Anterior cingulate cortex (tissue), 58 donors: ENCODE measurements at places on chromosomes 2 and 18.

- DNase-seq = no peak
Measured at GRCh38 chr2:218438596-218438995, 19.7 kb downstream of the VIL1 start.

GRCh38 chr2:153059338-153060052 lies 341.1 kb downstream of the ARL6IP6 start:
- no peak for DNase-seq

DNA sequence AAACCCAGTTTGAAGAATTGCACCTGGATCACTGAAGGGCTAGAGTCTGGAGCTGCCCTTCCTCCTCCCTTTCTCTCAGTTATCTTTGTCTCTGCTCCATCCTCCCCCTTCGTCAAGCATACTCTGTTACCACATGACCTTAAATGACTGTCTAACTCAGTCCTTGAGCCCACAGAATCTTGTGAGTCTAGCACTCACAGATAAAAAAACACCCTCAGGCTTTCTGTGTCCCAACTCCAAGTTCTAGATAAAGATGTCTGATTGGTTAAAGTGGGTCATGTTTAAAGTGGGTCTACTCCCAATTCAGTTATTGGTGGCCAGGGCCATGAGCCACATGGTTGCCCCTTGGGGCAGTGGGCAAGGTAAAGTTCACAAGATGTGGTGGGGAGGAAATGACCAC lies 53.5 kb upstream of the CYP1B1 start:
- DNase-seq = no peak

DNA sequence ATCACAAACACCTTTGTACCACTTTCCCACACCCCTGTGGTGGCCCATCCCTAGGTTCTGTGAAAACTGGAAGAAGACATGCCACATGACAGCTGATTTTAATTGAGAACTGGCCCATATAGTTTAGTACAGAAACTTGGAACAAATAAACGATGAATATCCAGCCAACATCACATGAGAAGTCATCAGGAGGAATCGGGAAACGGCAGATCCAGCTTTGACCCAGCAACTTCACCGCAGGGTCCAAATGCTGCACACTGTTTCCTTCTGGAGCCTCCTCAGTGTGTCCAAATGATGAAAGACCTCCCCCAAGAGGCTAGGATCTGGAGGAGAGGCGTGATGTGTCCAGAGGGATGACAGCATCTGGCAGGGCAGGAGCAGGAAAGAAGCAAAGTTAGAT lies 75.5 kb downstream of the COPS8 start:
- no peak for DNase-seq

DNA sequence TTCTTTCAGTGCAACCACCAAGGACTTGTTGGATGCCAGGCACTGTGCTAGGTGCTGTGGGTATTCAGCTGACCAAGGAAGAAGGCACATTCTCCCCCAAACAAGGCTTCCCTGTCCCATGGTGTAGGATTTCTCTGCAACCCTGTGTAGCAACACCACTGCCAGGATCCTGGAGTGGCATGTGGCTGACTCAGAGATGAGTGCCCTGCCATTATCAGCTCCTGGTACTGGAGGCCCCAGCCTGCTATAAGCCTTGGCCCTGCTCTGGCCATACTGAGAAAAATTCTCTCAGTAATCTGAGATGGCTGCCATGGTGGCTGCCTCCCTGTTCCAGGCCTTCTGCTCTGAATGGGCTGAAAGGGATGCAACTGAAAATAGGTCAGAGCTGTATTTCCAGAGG lies 4.3 kb downstream of the SMYD5 start:
- DNase-seq = no peak

GRCh38 chr2:85355521-85355920 lies 952 bp downstream of the ELMOD3 start:
- DNase-seq = no peak

DNA sequence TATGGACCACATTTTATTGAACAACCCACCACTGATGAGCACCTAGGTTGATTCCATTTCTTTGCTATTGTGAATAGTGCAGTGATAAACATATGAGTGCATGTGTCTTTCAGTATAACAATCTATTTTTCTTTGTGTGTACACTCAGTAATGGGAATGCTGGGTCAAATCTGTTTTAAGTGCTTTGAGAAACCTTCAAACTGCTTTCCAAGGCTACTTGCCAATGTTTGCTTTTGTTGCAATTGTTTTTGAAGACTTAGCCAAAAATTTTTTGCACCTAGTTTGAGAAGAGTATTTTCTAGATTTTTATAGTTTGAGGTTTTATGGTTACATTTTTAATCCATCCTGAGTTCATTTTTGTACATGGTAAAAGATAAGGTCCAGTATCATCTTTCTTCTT lies 587.4 kb upstream of the SETBP1 start:
- no peak for DNase-seq

GRCh38 chr2:38095079-38095995 lies 19.4 kb upstream of the CYP1B1 start:
- no peak for DNase-seq

DNA sequence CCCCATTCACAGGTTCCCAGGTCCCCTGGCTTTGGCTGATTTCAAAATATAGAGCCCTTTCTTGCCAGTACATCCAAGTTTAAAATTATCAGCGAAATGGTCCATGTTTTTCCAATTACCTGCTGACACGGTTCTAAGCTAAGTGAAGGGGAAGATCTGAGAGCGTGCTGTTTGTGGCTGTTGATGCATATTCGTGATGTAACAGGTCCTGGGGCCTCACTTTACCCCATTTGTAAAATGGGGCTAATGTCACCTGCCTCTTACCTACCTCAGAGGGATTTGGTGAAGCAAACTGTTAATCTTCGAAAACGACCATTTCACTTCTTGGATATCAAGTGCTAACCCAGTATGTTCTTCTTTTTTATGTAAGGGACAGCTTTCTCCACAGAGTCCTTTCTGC lies 33.0 kb downstream of the SLC1A4 start:
- DNase-seq = no peak

DNA sequence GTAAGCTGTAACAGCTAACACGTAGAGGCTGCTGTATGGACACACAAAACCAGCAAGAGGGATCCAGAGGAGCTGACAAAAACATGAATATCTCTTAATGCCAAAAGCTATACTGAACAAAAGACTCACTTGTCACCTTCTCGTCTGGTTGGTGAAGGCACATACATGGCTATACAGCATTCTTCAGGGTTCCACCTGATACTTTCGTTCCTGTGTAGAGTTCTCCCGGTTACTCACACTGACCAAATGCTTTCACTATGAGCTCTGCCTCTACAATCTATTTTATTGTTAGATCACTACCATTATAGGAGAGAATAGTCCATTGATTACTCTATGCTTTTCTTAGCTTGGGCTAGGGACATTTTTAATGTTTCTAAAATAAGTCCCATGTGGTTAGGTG lies 193.1 kb downstream of the HNMT start:
- DNase-seq = no peak

GRCh38 chr18:69956665-69957620 lies 9.3 kb upstream of the CD226 start:
- no peak for DNase-seq

DNA sequence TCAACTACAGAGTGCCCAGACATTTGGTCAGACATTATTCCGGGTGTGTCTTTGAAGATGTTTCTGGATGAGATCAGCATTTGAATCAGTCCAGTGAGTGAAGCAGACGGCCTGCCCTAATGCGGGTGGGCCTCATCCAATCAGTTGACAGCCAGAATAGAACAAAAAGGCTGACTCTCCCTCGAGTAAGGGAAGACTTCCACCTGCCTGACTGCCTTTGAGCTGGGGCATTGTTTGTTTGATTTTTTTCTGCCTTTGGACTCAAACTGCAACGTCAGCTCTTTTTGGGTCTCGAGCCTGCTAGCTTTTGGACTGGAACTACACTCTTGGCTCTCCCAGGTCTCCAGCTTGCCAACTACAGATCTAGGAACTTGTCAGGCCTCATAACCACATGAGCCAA lies 111.7 kb upstream of the AGAP1 start:
- DNase-seq = no peak

DNA sequence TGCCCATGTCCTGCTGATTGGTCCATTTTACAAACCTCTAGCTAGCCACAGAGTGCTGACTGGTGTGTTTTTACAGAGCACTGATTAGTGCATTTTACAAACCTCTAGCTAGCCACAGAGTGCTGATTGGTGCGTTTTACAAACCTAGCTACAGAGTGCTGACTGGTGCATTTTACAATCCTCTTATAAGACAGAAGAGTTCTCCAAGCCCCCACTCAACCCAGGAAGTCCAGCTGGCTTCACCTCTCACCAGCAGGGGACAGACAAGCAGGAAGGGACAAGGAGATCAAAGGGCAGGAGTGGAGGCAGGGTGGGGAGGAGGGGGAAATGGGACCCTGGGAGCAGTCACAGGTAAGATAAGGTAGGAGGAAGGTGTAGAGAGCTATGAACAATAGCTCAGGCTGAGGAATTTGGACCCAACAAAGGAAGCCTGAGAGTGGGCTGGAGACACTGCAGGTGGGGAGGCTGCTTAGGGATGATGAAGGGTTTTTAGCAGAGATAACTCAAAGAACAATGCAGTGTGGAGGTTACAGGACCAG lies 37.1 kb downstream of the SH2D6 start:
- DNase-seq = no peak

GRCh38 chr2:55012672-55013484 lies 37.4 kb downstream of the RTN4 start:
- no peak for DNase-seq

GRCh38 chr18:23883277-23883790 lies 131.2 kb upstream of the TTC39C start:
- no peak for DNase-seq
